ENCODE measurements at places on chromosomes 4 and X.

- H3K27ac ChIP-seq: no peak overlapping the region
- DNase-seq: peak; percentile 70
- H3K4me3 ChIP-seq: no peak overlapping the region
- H3K27me3 ChIP-seq: no peaks in the 10 kb centered on the region
Measured at GRCh38 chrX:110847334-110847733, 51.7 kb upstream of the CHRDL1 start.

DNA sequence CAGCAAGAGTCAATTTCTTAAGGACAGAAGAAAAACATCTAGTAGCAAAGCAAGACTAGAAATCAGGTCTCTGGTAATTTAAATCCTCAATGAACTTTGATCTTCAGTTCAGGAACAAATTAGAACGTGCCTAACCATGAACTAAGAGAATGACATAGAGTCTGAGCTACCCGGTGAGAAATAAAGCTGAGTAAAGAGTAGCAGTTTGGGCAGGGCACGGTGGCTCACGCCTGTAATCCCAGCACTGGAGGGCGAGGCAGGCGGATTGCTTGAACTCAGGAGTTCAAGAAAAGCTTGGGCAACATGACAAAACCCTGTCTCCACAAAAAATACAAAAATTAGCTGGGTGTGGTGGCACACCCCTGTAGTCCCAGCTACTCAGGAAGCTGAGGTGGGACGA, 37.7 kb downstream of the ACE2 start:
- no peaks in the 10 kb centered on the region for H3K4me1 ChIP-seq
- H3K36me3 ChIP-seq: no peaks in the 10 kb centered on the region
- H3K27ac ChIP-seq: no peak overlapping the region
- H3K27me3 ChIP-seq: peaks cover 8% of the 10 kb centered on the region

DNA sequence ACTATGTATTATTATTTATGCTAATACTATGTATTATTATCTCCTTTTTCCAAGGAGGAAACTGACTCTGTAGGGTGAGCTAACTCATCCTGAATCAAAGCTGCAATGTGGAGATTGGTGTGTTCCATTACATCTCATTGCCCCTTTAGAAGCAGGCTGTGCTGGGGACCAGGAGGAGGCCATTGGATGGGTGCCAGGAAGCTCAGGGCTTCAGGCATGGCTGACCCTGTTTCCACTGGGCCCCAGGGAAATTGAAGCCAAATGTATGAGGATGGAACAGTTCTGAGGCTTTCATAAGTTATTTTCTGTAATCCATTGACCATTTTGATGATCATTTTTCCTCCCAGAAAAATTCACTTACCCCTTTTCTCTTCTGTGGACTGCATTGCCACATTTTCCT, 418.8 kb upstream of the ZFP42 start:
- H3K27ac ChIP-seq: no peak overlapping the region
- no peaks in the 10 kb centered on the region for H3K36me3 ChIP-seq
- DNase-seq: no peak
- H3K4me3 ChIP-seq: no peak overlapping the region

- no peaks in the 10 kb centered on the region for H3K36me3 ChIP-seq
- no peaks in the 10 kb centered on the region for H3K4me1 ChIP-seq
- no peak overlapping the region for H3K27ac ChIP-seq
- no peak overlapping the region for H3K4me3 ChIP-seq
Measured at GRCh38 chr4:186886759-186887158, 163.1 kb upstream of the FAT1 start.

GRCh38 chrX:32408389-32408788, 803.0 kb downstream of the DMD start:
- no peaks in the 10 kb centered on the region for H3K4me1 ChIP-seq
- no peaks in the 10 kb centered on the region for H3K27me3 ChIP-seq
- peak; percentile 56 for DNase-seq
- no peak overlapping the region for H3K4me3 ChIP-seq

DNA sequence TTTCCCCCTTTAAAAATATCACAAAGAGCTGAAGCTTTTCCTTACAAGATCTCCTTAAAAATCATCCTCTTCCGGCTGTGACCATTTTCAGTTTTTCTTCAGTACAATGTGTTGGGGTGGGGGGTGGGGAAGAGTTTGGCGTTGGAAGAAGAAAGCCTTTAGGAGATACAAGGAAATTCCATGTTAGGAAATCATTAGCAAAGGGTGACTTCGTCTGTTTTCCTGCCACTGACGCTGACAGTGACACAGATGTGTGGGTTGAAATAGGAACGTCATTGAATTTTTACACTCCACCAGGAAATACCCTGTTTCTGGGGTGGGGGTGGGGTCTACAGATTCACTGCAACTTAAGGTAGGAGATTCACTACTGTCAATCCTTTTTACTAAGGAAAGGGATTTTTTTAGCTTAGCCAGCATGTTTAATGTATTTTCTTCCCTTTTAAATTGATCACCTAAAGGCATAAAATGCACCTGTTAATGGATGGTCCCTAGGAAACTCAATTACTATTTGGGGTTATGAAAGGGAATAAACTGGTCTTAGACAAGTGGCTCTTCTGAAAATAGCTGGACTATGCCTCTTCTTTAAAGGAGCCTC, 3.9 kb downstream of the MAMLD1 start:
- DNase-seq: peak; percentile 52
- peaks cover 18% of the 10 kb centered on the region for H3K4me1 ChIP-seq
- H3K36me3 ChIP-seq: peaks cover 2% of the 10 kb centered on the region
- H3K4me3 ChIP-seq: peak overlapping the region; percentile 83
- peak overlapping the region; percentile 86 for H3K27ac ChIP-seq

DNA sequence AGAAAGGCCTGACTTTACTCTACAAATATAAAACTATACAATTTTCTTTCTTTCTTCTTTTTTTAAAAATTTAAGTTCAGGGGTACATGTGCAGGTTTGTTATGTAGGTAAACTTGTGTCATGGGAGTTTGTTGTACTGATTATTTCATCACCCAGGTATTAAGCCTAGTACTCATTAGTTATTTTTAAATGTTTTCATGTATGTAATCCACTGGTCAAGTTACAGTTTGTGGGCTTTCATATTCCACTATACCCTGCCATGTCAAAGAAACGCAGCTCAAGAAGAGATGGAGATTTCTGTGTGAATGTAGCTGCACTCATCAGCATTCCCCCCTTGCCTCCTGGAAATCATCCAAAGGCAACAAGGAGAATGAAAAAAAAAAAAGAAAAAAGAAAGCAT, 31.2 kb upstream of the SPRY1 start:
- H3K27me3 ChIP-seq: peaks cover 7% of the 10 kb centered on the region
- no peaks in the 10 kb centered on the region for H3K4me1 ChIP-seq
- no peaks in the 10 kb centered on the region for H3K36me3 ChIP-seq
- no peak for DNase-seq

- H3K36me3 ChIP-seq: no peaks in the 10 kb centered on the region
- no peak overlapping the region for H3K27ac ChIP-seq
- no peak overlapping the region for H3K4me3 ChIP-seq
- no peak for DNase-seq
Measured at GRCh38 chr4:120971884-120972283, 49.4 kb upstream of the PRDM5 start.

DNA sequence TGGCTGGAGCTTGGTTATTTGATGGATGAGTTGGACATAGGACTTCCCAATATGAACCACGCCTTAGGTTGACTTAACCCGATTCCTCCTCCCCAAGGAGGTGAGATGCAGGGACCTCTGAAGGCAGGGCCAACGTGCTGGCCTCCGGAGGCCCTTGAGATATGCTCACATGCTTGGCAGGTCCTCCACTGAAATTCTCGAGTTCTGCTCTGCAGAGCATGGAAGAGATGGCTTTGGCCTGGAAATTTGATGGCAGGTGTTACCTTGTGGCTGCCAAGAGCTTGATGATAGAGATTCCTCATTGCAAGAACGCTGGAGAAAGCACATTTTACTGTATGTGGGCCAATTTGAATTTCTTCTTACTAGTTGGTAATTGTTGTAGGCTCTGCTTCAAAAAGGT, 117.4 kb upstream of the LIMCH1 start:
- no peak overlapping the region for H3K4me3 ChIP-seq
- H3K36me3 ChIP-seq: no peaks in the 10 kb centered on the region
- DNase-seq: no peak
- no peaks in the 10 kb centered on the region for H3K27me3 ChIP-seq

GRCh38 chrX:74925225-74926088, at the start of gene NEXMIF:
NEXMIF (minus strand) TSS chrX:74925452.
- H3K27me3 ChIP-seq: peaks cover 21% of the 10 kb centered on the region
- DNase-seq: no peak
- H3K27ac ChIP-seq: peak within 1 kb of the TSS; percentile 89
- H3K4me1 ChIP-seq: peaks cover 5% of the 10 kb centered on the region
- no peaks in the 10 kb centered on the region for H3K36me3 ChIP-seq
- peak within 1 kb of the TSS; percentile 87 for H3K4me3 ChIP-seq

DNA sequence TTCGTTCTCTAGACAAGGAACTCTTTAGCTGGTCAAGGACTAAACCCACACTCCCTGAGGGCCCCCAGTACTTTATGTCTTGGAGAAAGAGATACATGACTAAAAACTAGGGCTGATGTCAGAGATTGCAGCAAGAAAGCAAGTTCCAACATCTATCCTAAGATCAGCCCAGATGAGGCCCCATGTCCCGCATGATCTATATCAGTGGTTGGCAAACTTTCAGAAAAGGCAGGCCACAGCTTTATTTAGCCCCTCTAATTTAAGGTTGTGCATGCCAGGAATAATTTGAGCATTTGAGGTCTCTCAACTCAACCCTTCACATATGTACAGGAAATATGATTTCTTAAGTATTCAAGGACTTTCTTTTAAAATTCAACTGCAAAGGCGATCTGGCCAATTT, 44.1 kb upstream of the FRMD7 start:
- no peaks in the 10 kb centered on the region for H3K4me1 ChIP-seq
- no peak for DNase-seq

GRCh38 chr4:47654972-47655693, 170.1 kb downstream of the ATP10D start:
- DNase-seq: no peak
- H3K27ac ChIP-seq: no peak overlapping the region
- H3K36me3 ChIP-seq: no peaks in the 10 kb centered on the region
- H3K27me3 ChIP-seq: peaks cover 5% of the 10 kb centered on the region
